ENCODE measurements at places on chromosomes 12 and 14.

GRCh38 chr12:18975933-18976332, 153.6 kb upstream of the PLEKHA5 start:
- no peak for DNase-seq

GRCh38 chr12:31260840-31261239, 65.1 kb downstream of the SINHCAF start:
- DNase-seq, result no peak

- no peak for DNase-seq
Measured at GRCh38 chr12:62655666-62656151, 189.1 kb downstream of the MON2 start.

DNA sequence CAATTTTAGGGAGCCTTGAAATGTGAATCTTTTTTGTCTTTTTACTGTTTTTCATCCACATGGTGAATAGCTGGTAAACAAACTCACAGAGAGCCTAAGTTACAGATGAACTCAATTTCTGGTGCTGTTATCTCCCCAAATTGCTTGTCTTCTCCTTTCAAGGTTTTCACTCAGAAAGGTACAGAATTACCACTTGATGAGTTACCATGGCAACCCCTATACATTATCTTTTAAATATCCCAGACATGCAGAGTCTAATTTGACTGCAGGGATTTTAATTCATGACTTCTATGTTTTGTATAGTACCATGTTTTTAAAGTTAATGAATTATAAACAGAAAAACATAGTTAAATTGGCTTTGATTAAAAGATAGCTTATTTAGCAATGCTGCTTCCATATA, 203.7 kb downstream of the PELI2 start:
- DNase-seq, result no peak

GRCh38 chr14:55976219-55976618, 142.0 kb upstream of the PELI2 start:
- no peak for DNase-seq

DNA sequence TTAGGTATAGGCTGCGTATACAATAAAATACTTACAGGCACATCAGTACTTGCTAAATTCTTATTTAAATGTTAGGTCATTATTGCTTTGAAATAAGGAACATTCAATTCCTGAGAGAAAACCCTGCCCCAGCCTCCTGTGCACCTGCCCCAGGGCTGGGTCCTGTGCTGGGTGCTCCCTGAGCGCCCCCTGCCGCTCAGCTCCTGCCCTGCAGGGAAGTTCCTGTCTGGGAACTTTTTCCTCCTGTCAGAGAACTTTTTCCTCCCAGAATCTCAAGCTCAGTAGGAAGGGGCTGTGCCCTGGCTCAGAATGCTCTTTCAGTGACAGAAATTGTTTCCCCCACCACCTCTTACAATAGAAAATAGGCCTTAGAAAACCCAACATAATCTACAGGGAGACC, 751.1 kb downstream of the TMEM121 start:
- DNase-seq, result no peak

GRCh38 chr12:124171231-124171979, 123.5 kb upstream of the RFLNA start:
- no peak for DNase-seq

DNA sequence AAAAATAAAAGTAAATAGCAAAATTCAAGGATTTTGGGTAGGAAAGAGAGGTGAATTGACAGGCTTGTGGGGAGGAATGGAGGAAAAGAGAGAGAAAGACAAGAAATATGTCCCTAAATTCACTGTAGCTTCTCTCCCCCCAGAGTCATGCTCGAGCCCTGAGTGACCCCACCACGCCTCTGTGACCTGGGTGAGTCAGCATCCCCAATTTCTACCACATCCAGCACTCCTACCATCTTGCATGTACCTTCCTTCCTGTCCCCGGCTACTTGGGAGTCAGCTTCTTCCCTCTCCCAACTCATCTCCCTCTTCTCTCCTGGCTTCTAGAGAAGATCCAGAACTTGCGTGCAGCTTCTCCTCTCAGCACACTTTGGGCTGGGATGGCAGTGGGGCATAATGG, 9.8 kb downstream of the ZNF219 start:
- no peak for DNase-seq

All from fibroblast of skin of back (primary cell).